ENCODE measurements at places on chromosomes 1 and 21.

DNA sequence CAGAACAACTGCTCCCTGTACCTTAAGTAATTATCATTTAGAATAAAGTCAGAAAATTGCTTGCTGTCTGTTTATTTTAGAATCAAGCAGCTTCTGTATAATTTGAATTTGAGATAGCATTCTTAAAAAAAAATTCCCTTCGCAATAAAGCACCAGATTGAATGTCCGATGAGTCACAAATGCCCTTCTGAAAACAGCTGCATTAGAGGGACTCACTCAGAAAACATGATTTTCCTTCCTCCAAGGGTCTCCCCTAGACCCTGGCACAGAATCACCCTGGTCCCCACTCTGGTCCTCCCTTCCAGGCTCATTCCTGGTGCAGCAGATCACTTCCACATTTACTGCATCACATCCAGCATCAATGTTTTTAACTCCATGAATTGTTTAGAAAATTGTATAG lies 471.1 kb upstream of the VAMP3 start:
- DNase-seq, result no peak

GRCh38 chr1:25710583-25711347 lies 89.2 kb upstream of the SELENON start:
- DNase-seq, result no peak

- DNase-seq, result no peak
Measured at GRCh38 chr21:45016406-45017038, 57.9 kb upstream of the ADARB1 start.

GRCh38 chr1:165759095-165759494 lies 9.6 kb downstream of the TMCO1 start:
- DNase-seq, result no peak

GRCh38 chr1:158251163-158251562 lies 3.1 kb upstream of the CD1A start:
- DNase-seq, result no peak

- no peak for DNase-seq
Measured at GRCh38 chr1:1061682-1062345, 12.3 kb downstream of the RNF223 start.

DNA sequence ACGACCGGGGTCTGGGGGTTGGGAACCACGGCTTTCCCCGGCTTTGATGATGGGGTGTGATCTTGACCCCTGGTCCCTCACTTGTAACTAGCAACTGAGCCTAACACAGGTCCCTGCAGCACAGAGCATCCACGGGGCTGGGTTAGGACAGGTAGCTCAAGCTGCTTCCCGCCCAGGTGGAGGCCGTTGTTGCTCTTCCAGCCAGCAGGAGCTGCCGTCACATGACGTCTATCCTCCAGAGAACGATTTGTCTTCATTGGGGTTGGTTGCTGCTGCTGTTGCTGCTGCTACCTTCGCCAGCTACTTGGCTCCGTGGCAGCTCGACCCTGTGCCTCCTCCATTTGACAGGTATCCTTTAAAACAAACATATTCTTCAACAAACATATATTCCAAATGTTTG lies 74.3 kb upstream of the ADAR start:
- DNase-seq, result no peak

DNA sequence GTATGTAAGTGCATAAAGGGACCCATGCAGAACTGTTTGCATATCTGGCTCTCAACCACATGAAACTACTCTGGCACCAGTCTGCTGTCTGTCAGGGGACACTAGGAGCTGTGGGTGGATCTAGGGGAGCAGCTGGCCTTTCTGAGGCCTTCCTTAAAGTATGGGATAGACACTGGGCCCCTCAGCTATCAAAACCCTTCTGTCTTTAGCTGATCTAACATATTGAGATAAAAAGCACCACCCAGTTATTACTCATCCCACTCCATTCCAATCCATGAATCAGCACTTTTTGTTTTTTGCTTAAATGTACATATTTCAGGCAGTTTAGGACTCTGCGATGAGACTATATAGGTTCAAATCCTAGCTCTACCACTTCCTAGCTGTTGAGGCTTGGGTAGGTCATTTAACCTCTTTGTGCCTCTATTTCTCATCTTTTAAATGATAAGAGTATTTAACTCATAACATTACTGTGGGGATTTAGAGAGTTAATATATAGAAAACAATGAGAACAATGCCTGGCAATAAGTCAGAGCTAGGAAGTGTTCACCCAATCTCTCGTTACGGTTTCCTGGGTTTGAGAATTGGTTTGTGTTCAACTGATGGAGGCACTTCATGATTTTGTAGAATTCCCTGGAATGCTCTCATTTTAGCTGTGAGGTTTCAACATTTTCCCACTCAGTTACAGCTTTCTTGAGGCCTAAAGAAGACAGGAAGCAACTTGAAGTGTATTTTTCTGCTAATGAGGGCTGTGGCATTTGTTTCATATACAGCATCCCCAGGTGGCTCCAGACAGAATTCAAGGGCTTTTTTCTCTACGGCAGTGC lies 68.9 kb downstream of the LRIG2 start:
- DNase-seq, result no peak

DNA sequence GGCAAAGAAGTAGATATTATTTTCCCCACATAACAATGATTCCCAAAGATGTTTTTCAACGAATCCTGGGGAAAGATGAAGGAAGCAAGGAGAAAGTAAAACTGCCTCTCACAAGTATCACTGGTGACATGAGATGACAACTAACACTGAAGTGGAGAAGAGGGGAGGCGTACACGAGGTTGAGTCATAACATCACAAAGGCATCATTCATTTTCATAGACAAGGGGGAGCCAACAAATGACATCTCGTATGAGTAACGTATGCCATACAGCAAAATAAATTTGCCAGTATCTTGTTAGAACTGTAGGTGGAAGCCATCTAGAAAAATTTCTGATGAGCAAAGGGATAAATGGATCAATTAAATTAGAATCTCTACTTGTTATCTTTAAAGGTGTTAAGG lies 56.6 kb downstream of the ATP1B1 start:
- no peak for DNase-seq

Data from stimulated activated CD8-positive, alpha-beta memory T cell treated with anti-CD3 and anti-CD28 coated beads, Interleukin-2, amount 100 ng/mL, for 1 hour (primary cell).